ENCODE measurements at places on chromosomes 5 and 9.

GRCh38 chr5:54867310-54867944 is 118.0 kb downstream of the ESM1 start:
- peak; percentile 50 for DNase-seq

GRCh38 chr5:136506131-136506530 is 140.8 kb upstream of the TRPC7 start:
- no peak for DNase-seq

GRCh38 chr5:119379942-119380547 is 24.2 kb downstream of the TNFAIP8 start:
- no peak for DNase-seq

DNA sequence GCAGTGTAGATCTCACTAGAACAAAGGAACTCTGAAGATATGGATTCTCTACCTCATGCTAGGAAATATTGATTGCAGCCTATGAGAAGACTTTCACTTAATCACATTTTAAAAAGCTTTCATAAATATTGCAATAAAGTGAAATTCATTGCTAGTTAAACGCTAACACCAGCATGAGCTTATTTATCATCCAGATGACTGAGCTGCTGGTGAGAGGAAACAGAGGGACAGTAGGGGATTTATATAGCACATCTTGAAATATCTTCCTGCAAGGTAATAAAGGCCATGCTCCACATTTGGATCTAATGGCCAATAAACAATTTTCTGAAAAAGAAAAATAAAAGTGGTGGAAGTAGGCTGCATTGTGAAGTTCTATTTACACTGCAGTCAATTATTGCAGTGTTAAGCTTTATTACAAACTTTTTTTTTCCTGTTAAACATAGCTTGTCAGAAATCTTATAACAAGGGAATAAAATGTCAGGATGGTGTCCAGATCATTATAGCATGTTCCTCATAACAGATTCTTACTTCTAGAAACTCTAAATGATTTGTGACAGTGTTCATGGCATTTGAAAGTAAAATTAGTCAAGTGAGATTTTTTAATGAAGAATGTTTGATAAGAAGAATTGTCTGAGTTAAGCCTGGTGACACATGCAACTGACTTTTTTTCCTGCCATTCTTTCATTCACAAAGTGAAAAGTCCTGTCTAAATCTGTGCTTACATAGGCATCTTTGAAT is 342.6 kb downstream of the DMAC1 start:
- no peak for DNase-seq

GRCh38 chr9:136997830-136998234 is 1.5 kb upstream of the CLIC3 start:
- DNase-seq = no peak

DNA sequence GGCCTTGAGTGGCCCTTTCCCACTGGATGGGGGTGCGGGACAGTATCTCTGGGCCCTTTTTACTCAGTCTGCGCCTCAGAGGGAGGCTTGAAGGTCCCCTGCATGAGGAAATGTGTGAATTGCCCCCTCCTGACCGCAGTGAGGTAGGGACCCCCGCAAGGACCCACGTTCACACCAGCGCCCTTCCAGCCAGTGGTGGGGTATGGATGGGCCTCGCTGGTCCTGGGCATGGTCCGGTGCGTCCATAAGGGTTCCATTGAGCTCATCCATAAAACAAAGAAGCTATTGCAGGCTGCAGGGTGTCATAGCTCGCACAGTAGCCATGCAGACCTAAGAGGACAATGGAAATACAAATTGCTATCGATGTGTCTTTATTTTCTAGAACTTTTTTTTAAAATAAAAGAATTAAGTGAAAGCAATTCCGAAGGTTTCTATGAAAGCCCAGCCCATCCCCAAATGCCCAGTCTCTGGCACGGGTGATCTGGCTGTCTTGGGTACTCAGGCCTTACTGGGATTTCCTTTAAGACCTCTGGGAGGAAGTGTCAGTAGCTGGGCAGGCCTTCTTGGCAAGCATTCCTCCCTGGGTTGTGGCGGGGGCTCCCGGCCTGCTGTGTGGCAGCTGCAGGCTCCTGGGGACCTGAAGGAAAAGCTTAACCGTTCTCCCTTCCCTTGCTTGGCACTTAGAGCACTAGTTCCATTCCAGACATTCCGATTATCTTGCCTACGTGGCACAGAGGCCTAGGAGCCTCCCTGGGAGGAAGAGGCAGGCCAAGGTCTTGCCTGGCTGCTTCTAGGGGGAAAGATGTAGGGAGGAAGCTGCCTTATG is 1.5 kb upstream of the SEMA5A start:
- DNase-seq = no peak
